Astrocyte of the hippocampus (primary cell): ENCODE measurements at places on chromosomes 5 and 9.

DNA sequence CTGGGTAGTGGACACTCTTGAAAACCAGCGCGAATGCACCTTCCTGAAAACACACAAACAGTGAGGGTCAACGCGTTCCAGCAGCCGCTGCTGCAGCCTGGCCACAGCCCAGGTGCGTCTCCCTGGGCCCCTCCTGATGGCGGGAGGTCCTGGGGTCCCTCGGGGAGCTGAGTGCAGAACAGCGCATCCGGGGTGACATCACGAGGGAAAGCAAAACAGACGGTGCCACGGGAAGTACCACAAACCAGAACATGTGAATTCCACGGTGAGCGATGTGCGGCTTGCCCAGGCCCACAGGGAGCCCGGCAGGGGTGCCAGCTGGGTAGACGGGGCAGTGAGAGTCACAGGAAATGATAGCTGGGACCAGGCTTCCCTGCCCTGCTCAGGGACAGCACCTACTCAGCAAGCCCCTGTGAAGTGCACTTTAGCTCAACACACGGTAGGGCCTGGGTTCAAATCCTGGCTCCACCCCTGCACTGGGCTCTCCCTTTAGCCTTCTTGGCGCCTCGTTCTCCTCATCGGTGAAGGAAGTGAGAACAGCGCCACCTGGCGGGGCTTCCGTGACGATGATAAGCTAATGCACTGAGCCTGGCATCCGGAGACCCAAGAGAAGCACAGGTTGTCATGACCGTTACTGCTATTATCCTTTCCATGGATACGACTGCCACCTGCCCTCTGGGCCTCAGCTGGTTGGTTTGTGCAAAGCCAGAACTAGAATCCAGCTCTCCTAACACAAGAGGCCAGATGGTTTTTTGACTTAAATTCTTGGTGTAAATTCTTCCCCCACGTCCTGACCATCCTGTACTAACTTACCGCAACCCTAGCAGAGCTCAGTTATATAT lies 24.6 kb downstream of the GFPT2 start:
- peak; percentile 78 for DNase-seq

DNA sequence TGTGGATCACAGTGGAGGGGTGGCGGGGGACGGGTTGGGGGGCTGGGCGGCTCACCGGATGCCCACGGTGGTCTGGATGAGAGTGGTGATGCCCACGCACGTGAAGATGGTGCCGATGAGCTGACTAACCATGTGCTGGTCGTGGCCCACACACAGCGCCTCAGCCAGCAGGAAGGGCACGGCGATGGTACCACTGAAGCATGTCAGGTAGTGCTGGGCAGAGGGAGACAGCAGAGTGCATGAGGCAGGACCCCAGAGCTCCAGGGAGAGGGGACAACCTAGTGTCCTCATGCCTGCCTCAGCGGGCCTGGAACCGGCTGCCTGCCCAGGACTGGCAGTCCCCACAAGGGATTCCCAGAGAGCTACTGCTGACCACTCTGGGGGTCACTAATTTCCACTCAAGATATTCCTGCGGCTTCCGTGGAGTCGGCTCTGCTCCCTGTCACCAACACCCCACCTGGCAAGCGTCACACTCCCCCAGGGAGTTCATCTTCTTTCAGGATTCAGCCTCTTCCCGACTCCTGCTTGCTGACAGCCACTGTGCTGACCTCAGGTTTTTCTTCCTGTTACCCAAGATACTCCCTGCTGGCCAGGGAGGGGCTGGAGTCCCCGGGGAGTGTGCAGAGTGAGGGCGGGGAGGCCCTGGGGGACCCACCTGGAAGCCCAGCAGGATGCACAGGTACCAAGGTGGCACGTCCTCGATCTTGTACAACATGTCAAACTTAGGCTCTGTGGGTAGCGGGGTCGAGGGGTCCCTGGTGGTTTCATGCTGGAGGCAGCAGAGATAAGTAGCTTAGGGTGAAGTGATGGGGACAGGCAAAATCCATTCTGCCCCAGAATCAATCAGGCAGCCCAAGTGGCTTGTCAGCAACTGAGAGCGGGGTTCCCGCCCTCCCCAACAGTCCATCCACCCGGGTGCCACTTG lies 998 bp downstream of the SLC23A1 start:
- DNase-seq = no peak

- no peak for DNase-seq
Measured at GRCh38 chr5:24645483-24645882, 705 bp upstream of the CDH10 start.

- DNase-seq = no peak
Measured at GRCh38 chr9:36889844-36890243, 144.2 kb downstream of the PAX5 start.

- DNase-seq = peak; percentile 49
Measured at GRCh38 chr5:128965011-128965637, at the start of gene SLC27A6. Gene SLC27A6, plus strand, starts transcription at chr5:128965488. Its CDS starts 650 bp downstream, at chr5:128966138.

GRCh38 chr5:180209137-180209581 lies at the start of gene RASGEF1C:
Gene RASGEF1C, minus strand, starts transcription at chr5:180209211. Its CDS starts 71,159 bp downstream, at chr5:180138052.
- peak; percentile 89 for DNase-seq

GRCh38 chr5:78758169-78758839 lies 109.7 kb upstream of the LHFPL2 start:
- no peak for DNase-seq
